Suppressor macrophage treated with lipopolysaccharide for 4 hours (primary cell): ENCODE measurements at places on chromosomes 13 and 19.

- no peak for DNase-seq
Observed at GRCh38 chr13:20769834-20770233, 3.9 kb downstream of the EEF1AKMT1 start.

- DNase-seq = no peak
Observed at GRCh38 chr19:35341565-35342225, 6.0 kb upstream of the FFAR1 start.

- peak; percentile 79 for DNase-seq
Observed at GRCh38 chr19:53424968-53425597, 6.7 kb upstream of the ZNF761 start.

GRCh38 chr13:20547479-20547908 lies 19.5 kb upstream of the IFT88 start:
- DNase-seq = no peak

GRCh38 chr19:42242069-42242511 lies 312 bp downstream of the GSK3A start:
- DNase-seq = peak; percentile 28

DNA sequence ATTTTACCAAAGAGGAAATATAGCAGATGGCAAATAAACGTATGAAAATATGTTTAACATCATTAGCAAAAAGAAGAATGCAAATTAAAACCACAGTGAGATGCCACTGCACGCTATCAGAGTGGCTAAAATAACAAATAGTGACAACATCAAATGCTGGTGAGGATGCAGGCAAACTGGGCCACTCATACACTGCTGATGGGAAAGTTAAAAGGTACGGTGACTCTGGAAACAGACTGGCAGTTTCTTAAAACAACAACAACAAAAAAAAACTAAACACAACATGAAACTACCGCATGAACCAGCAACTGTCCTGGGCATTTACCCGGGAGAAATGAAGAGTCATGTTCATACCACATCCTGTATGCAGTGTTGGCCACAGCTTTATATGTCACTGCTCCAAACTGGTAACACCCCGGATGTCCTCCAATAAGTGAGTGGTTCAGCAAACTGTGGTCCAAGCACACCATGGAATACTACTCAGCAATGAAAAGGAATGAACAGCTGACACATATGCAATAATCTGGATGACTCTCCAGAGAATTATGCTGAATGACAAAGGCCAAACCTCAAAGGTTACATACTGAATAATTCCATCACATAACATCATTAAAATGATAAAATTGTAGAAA lies 22.3 kb downstream of the EPS15L1 start:
- DNase-seq = peak; percentile 62

DNA sequence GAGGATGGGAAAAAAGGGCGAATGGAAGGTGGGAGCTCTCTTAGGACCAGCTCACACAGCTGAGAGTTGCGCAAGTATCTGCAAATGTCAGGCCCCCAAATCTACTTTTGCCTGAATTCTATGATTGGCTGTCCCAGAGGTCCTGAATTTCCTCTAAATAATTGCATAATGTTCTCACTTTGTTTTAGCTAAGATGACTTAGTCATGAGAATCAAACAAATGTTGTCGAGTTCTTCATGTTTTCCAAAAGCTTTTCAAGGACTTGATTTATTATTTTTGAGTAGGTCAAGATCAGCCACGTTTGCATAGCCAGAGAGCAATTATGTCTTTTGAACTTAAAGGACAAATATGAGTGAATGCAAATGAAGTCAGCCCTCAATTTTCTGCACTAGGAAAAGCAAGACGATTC lies 246.6 kb upstream of the MAB21L1 start:
- no peak for DNase-seq

DNA sequence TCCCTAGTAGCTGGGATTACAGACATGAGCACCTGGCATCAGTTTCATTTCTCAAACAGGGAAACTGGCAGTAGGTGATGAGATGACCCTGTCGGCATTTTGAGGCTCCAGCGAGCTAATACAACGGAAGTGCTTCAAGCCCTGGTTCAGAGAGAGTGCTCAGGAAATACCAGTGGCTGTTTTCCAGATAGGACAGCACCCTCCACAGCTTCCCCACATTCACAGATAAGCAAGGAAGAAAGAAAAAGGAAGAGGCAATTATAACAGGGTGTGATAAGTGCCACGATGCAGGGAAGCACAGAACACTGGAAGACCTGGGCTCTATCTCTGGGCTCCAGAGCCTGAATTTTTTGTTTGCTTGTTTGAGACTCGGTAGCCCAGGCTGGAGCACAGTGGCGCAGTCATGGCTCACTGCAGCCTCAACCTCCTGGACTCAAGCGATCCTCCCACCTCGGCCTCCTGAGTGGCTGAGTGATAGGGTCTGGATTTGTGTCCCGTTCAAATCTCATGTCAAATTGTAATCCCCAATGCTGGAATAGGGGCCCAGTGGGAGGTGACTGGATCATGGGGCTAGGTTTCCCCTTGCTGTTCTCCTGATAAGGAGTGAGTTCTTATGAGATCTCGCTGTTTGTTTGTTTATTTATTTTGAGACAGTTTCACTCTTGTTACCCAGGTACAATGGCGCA lies 43.5 kb downstream of the PIN1 start:
- no peak for DNase-seq

- DNase-seq = peak; percentile 83
Observed at GRCh38 chr19:51158474-51159129, 16.5 kb downstream of the SIGLEC7 start.

GRCh38 chr19:35911173-35911572 lies 3.1 kb upstream of the TYROBP start:
- DNase-seq = peak; percentile 33

GRCh38 chr13:71625694-71626093 lies 241.3 kb downstream of the DACH1 start:
- DNase-seq = no peak

DNA sequence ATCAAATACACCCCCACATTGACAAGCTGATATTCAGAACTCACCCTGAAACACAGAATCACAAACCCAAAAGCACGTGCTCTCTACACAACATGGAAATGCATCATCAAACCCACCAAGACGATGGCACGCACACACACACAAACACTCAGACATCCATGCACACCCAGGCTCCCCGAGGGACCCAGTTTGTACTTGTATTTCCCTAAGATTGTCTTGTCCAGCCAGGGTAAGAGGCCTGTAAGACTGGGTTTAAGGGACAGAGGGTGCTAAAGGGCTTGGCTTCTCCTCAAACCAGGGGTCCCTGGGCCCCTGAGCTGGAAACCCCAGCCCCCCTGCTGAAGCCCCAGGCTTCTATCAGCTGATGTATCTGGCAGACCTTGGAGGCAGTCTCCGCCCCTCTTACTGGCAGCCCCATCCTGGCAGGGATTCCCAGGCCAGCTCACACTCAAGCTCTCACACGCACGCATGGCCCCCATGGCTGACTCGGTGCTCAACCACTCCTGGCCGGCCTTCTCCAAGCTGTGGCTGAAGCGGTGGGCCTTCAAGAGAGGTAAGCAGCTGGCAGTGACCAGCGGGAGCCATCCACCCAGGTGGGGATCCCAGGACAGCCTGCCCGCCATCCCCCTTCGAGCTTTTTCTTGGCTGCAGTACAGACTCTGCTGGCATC lies 6.5 kb downstream of the ARHGEF18 start:
- no peak for DNase-seq

GRCh38 chr19:49378512-49378911 lies 9.5 kb upstream of the KASH5 start:
- no peak for DNase-seq

DNA sequence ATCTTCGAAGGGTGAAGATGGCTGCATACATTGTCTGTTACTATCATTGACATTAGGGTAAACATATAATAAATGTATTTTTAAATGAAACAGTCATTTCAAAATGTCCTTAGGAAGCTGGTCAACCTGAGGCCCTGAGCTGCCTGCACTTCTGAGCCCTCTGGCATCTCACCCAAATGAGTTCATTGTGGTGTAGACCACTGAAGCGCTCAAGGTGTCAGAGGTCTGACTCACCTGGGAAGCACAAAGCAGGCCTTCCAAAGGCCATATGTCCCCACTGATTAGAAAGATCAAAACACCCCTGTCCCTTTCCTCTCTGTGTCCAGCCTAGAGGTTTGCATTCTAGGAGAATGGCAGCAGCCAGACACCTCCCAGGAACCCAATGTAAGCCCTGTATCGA lies 59.6 kb downstream of the COL4A2 start:
- no peak for DNase-seq

DNA sequence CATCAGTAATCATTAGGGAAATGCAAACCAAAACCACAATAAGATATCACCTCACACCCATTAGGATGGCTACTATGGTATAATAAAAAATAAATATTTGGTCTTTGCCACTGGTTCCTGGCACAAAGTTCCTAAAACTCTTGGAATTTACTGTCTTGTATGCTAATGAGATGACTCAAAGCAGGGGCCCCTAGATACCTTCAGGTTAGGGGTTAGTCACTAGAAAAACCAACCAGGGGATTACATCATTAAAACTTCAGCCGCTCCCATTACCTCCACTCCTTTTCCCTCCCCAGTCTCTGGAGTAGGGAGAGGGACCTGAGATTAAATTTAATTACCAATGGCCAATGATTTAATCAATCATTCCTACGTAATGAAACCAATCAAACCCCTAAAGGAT lies 49.6 kb downstream of the THSD1 start:
- no peak for DNase-seq

GRCh38 chr13:92739306-92739818 lies 487.2 kb upstream of the GPC6 start:
- DNase-seq = no peak

- no peak for DNase-seq
Observed at GRCh38 chr13:106213028-106213757, 322.3 kb downstream of the EFNB2 start.

- no peak for DNase-seq
Observed at GRCh38 chr19:57434386-57435061, 601 bp upstream of the ZNF749 start.

- no peak for DNase-seq
Observed at GRCh38 chr13:110237875-110238817, 68.8 kb downstream of the COL4A1 start.

DNA sequence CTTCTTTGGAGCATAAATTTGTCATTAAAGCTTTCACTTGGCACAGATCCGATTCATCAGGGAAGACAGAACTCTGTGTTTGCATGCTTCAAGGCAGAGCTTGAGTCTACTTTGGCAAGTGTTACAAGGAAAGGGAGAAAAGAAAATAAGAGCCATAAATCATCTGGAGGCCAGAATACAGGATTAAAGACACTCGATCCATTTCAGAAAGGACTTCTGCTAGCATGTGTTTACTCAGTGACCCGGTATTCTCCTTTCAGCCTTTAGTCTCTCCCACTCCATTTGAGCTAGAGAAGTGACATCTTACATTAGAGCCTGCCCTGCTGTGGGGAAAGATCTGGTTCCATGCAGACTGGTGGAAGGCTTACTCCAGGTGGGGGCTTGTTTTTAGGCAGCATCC lies 306.4 kb downstream of the KLF5 start:
- DNase-seq = no peak

GRCh38 chr13:93116809-93117208 lies 109.8 kb upstream of the GPC6 start:
- no peak for DNase-seq

- no peak for DNase-seq
Observed at GRCh38 chr19:56101746-56102535, 19.2 kb downstream of the ZNF787 start.

GRCh38 chr19:18286973-18287635 lies 5.7 kb upstream of the JUND start:
- DNase-seq = no peak

GRCh38 chr19:27676877-27677276 lies 1536.1 kb downstream of the UQCRFS1 start:
- no peak for DNase-seq

DNA sequence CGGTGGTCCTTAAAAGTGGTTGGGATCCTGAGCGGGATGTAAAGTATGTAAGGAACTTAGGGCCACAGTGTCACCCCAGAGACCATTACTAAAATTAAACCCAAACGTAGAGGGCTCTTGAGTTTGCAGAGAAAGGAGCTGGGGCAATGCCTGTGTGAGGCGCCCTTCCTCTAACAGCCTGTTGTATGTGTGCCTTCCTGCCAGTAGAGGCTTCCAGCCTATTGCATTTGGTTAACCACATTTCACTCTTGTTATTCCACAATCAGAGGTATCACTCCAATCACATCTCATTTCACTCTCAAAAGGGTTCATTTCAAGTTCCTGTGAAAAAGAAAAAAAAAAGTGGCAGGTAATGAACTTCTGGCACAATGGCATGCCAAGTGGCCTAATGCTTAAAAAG lies 29.4 kb downstream of the DIAPH3 start:
- no peak for DNase-seq

DNA sequence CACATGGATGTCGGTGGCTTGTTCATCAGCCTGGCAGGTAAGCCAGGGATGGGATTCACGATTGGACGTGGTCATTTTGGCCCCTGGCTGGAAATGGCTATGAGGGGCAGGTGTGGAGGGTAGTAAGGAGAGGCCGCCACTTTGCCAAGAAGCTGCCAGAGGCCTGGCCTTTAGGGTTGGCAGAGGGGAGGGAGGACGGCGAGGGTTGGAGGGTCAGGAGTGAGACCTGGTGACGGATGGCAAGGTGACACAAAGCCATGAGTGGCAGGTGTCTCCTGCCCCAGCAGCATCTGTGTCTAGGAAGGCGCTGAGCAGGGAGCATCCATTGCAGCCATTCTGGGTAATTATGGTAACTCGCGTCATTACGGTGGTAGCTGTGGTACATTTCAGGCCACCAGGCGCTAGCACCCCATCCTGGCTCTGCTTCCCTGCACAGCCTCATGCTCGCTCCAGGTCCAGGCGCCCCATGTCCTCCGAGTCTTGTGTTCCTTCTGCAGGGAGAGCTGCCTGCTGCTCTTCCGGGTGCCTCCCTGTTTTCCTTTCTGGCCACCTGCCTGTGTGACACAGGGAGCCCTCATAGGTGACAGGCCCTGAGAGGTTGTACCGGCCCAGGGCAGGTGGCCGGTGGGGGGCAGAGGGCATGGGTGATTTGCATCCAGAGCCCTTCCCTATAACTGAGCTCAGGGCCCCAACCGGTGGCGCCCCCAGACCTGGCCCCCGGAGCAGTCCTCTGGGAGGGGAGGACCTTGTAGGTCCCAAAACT lies 4.2 kb downstream of the SSBP4 start:
- DNase-seq = no peak

DNA sequence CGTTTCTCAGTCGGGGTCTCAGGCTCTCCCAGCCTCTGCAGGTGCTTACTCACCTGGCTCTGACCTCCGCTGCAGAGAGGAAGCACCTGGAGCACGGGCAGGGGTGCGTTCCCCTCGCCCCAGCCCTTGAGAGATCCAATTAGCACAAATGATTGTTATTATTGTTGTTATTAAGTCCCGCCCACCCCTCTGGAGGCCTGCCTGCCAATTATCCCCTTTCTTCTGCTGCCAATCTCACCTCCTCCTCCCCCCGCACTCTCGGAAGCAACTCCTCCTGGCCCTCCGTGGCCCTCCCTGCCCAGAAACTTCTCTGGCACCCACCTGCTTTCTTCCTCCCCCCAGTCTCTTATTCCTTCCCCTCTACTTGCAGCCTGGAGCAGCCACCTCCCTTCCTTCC lies 8.8 kb downstream of the ZNF787 start:
- DNase-seq = no peak
